ENCODE measurements at places on chromosomes 5 and 9.

GRCh38 chr5:123174916-123175481 lies 86.0 kb downstream of the PRDM6 start:
- DNase-seq = no peak

- no peak for DNase-seq
These were observed 22.0 kb upstream of the COL15A1 start for GRCh38 chr9:98921732-98922131.

GRCh38 chr9:137694962-137695875 lies 76.4 kb downstream of the EHMT1 start:
- DNase-seq = peak; percentile 43

GRCh38 chr9:77910194-77910621 lies 121.4 kb downstream of the GNAQ start:
- DNase-seq = peak; percentile 47
